Iris pigment epithelial cell (primary cell): ENCODE measurements at places on chromosomes 11 and 22.

DNA sequence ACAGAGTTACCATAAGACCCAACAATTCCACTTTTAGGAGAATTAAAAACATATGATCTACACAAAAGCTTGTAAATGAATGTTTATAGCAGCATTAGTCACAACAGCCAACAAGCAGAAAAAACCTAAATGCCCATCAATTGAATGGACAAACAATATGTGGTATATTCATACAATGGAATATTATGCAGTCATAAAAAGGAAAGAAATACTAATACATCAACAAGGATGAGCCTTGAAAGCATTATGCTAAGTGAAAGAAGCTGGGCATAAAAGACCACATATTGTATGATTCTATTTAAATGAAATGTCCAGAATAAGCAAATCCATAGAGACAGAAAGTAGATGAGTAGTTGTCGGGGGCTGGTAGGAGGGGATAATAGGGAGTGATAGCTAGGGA lies 5.0 kb downstream of the MPZL2 start:
- DNase-seq = no peak

DNA sequence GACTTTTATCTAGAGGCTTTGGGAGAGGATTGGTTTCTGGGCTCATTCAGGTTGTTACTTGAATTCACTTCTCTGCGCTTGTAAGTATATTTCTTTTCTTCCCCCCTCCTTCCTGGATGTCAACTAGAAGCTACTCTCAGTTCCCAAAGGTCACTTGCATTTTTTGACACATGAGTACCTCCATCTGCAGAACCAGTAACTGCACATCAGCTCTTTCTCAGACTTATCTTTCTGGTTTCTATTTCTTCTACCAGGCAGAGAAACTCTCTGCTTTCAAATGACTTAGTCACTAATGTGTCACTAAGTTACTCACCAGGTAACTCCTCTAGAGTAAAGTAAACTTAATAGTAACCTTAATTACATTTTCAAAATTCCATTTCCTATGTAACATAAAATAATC lies 773.0 kb upstream of the LUZP2 start:
- DNase-seq = peak; percentile 3

DNA sequence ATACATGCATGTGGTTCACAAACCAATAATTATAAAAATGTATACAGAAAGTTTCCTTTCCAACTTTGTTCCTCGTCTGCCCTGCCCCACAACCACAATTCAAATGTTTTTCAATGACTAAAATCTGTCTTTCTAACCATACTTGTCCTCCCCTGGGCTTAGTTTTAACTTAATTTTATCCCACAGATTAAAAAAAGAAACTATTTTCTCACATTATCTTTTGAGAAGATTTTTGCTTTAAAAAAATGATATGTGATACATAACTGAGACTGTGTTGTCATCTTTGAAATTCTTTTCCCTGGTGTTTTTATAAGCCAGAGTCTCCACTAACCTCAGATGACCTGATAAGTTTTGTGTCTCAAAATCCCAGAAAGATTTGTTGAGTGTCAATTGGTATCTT lies 79.0 kb downstream of the FDX1 start:
- DNase-seq = no peak

- DNase-seq = no peak
These were observed 269.0 kb downstream of the ST3GAL4 start for GRCh38 chr11:126624506-126624905.

- no peak for DNase-seq
These were observed 165.7 kb downstream of the ST3GAL4 start for GRCh38 chr11:126521196-126521595.

DNA sequence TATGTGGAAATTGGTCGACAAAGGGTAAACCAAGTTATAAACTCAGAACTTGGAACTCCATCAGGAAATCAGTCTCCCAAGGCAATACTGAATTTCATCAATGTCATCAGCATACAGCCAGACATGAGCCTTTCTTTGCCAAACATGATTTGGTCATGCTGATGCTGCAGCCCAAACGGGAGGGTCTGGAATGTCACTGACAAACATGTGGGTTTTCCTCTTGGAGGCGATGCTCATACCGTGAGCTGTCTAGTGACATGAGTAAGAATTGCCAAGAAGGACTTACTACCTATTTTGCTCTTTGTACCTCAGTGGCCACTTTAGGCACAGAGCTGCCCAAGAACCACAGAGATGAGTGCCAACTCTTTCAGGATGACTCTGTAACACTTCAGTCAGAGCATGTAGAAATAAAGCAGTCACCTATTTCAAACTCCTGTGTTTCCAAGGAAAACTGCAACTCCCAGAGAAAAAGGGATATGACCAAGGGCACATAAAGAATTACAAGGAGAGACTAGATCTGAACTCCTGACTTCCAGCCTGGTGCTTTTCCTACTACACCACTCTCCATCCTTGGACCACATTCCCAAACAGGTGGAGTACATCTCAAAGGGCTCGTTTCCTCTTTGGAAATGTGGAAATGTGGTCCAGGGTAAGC lies 24.3 kb upstream of the MRGPRX2 start:
- DNase-seq = no peak

DNA sequence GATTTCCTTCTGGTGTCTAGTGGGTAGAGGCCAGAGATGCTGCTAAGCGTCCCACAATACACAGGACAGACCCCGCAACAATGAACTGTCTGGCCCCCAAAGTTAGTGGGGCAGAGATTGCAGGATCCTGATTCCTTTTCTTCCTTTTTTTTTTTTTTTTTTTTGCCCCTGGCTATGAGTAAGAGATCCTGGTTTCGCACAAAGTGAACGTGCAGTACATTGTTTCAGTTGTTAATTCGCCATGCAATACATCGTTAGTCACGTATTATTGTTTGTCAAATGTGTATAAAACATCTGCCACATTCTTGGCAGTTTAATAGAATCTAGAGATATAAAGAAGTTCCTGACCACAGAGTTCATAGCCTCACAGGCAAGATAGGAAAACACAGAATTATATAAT lies 20.2 kb downstream of the ST3GAL4 start:
- DNase-seq = no peak

- no peak for DNase-seq
These were observed 8.6 kb downstream of the SIGIRR start for GRCh38 chr11:405954-406795.

GRCh38 chr11:86670181-86670580 lies 2.2 kb downstream of the ME3 start:
- DNase-seq = peak; percentile 81

GRCh38 chr11:1994121-1994520 lies 3.5 kb downstream of the H19 start:
- DNase-seq = no peak

DNA sequence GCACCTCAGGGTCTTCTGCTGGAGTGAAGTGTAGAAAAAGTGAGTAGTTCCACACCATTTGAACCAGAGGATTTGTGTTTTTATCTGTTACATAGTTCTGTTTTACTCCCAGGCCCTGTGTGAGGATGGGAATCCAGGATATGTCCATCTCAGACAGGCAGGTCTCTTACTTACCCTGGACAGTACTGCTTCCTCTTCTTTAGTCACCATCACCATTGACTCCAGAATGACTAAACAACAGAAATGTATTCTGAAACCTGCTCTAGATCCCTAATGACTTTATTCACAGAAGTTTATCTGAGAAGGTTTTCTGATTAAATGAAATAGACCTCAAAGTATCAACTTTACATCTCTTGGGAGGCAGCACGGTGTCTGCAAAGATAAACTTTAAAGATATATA lies 33.6 kb downstream of the CYP2R1 start:
- DNase-seq = no peak

DNA sequence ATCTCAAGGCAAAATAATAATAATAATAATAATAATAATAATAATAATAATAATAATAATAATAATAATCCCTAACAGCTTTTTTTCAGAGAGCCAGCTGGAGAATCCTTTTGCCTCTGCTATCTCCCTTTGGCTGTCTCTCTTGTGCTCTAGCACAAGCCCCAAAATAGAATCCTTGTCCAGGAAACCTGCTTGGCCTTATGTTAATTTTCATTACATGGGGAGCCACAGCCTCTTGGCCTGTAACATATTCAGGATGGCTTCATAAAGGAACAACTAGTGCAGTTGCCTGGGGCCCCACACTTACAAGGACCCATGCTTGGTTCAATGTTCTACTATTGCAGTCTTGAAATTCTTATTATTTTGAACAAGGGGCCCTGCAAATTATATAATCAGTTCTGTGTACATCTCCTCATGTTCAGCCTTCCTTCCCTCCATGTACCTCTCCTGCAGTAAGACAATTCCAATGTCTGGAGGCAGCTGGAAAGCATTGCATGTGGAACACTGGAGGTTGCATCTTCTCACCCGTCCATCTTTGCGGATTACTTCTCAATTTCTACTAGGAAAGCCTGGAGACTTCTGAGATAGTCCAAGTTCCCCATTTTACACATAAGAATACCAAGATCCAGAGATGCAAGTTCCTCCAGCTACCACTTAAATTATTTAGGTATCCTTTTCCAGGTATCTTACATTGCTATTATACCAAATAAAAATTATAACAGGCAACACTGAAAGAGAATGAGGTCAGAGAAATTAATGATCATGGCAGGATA lies 37.8 kb upstream of the SORL1 start:
- DNase-seq = no peak

GRCh38 chr11:77401486-77402217 lies 72.2 kb downstream of the PAK1 start:
- DNase-seq = no peak

GRCh38 chr22:30041881-30042280 lies 38.4 kb upstream of the HORMAD2 start:
- DNase-seq = no peak

DNA sequence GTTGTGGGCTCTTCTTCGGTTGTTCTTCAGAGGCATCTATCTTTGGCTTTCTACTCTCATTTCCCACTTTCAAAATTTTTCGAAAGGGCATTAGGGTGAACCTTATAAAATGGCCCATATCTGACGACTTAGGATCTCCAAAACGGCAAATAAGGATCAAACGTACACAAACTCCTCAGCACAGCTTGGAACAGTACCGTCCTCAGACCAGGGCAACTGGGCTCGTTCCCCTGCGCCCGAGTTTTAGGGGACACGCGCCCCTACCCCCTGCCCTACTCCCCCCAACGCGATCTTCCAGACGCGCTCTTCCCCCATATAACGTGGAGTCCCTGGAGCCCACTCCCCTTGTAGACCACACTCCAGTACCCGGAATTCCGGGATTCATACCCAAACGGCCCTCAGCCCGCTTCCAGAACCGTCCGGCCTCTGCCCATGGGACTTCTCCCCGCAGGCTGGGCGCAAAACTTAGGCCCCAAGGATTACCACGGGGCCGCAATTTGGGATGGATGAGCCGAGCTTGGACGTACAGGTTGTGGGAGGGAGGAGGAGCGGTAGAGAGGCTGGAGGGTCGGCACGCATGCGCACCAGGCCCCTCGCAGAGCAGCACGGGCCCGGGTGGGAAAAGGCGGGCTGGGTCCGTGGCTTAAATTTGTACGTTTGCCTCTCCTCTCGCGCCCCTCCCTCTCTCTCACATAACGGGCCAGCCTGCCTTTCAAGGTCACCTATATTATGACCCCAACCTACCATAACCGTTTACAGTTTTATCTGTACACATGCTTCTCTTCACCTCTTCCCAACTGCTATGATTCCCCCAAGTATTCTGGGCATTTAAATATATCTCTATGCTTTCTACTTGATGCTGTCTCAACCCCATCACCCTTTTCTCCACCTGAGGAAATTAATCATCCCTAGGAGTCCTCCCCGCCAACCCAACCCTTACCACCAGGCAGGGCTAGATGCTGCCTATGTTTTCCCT lies 3.4 kb downstream of the CCDC89 start:
- DNase-seq = peak; percentile 23

DNA sequence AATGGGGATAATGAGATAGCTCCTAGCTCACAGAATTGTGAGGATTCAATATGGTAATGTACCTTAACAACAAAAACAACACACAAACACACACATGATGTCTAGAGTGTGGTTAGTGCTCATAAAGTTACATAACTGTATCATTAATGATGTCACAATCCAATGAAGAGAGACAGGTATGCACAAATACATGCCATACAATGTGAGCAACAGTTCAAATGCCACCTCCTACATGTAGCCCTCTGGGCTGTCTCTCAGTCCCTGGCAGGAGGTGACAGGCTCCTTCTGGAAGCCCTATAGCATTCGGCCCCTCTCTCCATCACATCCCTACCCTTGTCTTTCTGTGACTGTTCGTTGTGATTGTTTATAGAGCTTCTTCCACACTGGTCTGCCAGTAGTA lies 8.3 kb upstream of the MICALL1 start:
- DNase-seq = no peak

GRCh38 chr11:134008634-134009071 lies 51.9 kb upstream of the IGSF9B start:
- no peak for DNase-seq

DNA sequence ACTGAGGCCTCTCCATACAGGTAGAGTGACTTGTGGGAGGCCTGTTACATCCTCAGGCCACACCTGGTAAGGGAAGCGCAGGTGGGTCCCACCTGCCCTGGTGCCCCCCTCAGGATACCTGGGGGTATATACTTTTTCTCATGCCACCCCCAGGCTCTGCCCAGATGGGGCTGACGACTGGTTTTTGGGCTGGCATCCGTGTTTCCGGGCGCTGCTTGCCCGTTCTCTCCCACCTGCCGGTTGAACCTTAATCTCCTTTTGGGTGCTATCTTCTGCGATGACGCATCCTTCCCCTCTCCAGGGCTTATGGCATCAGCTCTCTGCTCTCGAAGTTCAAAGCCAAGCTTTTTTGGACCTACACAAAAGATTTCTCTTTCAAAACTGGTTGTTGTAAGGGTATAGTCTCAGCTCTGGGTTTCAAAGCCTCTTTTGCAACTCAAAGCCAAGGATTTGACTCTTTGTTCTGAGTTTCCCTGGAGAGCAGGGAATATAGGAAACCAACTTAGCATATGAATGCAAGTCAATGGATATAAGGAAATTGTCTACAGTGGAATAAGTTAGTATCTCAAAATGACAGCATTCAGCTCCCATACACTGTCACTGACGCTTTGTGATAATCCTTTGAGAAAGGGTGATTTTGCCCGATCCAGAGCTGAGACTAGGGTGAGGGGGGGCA lies 8.6 kb upstream of the LRRC10B start:
- no peak for DNase-seq

GRCh38 chr11:3123305-3123704 lies 41.8 kb downstream of the OSBPL5 start:
- no peak for DNase-seq

GRCh38 chr22:39785232-39785631 lies 108.3 kb downstream of the ENTHD1 start:
- DNase-seq = no peak

GRCh38 chr11:75242722-75243600 lies 2.4 kb downstream of the TPBGL start:
- no peak for DNase-seq

DNA sequence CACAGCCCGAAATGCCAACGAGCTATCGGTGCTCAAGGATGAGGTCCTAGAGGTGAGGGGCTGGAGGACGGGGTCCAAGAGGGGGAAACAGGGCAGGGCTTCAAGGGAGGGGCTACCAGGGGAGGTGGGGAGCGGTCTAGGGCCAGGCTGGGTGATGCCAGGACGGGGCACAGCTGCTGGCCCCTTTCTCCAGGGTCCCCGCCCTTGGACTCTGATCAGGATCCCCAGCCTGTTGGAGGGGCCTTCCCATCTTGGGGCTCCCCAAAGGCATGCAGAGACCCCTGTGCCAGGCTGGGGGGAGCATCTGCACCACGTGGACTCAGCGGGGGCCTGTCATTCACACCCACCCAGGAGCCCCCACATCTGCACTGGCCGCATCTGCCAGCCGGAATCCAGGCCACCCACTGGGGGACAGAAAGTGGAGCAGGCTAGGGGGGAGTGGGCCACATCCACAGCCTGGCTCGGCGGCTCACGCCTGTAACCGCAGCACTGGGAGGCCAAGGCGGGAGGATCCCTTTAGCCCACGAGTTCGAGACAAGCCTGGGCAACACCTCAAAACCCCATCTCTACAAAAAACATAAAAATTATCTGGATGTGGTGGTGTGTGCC lies 18.9 kb downstream of the EPS8L2 start:
- no peak for DNase-seq
